ENCODE measurements at places on chromosomes 16 and 17.

- peak; percentile 52 for DNase-seq
Measured at GRCh38 chr16:70570967-70571570, 47.5 kb downstream of the SF3B3 start.

DNA sequence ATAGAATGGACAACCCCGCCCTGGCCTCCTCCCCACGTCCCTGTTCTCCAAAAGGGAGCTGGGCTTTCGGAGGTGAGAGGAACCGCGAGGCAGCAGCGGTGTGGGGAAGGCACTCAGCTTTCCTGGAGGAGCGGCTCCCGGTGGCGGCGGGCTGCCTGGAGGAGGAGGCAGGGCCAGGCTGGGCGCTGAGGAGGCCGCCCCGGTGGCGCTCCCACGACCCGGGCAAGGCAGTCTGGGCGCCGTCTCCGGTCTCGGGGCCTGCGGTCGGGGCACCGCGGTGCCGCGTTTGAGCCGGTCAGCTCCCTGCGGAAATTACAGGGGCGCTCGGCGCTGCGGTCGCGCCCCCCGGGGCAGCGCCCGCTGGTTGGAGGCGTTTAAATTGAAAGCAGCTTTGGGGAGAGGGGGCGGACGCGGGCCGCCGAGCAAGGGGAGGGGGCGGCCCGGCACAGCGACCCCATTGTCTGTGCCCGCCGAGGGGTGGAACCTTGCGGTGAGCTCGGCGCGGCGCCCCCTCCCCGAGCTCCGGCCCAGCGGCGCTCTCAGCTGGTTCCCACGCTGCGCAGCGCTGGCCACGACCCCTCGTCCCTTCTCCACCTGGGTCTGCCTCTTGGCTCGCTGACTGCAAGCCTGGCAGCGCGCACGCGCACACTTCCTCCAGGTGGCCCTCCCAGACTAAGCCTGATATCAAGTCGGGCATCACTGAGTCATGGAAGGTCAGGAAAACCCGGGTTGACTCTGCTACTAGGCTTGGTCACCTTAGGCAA is 58.7 kb upstream of the DLX4 start:
- no peak for DNase-seq

- DNase-seq = peak; percentile 29
Measured at GRCh38 chr17:1882836-1883235, 53.0 kb downstream of the RPA1 start.

DNA sequence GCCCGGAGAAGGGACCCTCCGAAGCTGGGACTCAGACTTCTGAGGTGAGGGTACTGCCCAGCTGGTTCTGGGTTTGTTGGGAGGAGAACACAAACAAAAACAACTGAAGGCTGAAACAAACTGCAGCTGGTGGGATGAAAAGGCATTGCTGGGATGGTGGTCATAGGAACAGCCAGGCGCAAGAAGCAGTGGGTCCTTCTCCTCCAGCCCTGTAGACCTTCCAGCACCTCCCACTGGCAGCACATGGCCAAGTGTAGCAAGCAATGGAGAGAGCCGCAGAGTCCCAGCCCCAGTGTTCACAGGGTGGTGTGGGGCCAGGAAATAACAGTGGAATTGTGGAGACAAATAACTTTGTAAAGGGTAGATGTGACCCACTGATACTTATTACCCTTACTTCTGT is 48.7 kb upstream of the FOXJ1 start:
- DNase-seq = no peak

DNA sequence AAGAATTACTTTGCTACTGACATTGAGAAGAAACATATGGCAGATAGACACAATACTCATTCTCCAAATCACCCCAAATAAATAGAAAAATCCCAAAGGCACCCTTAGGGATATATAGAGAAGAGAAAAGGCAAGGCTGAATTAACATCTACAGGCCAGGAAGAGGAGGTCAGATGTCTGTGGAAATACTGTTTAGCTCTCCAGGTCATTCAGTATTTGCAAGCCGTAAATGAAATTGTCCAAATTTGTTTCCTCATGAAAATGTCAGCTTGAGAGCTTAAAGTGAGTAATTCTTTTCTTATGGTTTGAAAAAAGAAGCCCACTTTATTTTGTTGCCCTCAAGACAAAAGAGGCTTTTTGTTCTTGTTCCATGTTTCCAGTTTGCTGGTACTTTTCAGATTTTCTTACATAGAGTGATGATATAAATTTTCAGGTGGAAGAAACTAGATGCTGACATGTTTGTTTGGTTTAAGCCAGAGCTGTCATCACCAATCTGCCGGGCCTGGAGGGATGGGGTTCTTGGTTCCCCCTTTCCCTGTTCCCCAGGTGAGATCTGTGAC is 189.0 kb downstream of the MAP2K4 start:
- DNase-seq = no peak

GRCh38 chr17:18917506-18918032 is 34.4 kb upstream of the SLC5A10 start:
- no peak for DNase-seq

DNA sequence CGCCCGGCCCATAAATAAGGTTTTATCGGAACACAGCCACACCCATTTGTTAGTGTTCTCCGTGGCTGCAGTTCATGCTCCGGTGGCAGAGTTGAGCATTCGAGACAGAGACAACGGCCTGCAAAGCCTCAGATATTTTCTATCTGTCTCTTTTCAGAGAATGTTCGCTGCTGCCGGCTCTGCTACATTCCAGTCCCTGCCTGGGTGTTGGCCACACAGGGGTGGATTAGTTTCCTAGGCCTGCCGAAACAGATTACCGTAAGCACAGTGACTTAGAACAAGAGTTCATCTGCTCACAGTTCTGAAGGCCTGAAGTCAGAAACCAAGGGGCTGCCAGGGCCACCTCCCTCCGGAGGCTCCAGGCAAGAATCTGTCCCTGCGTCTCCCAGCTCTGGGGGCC is 19.1 kb upstream of the GSG1L start:
- DNase-seq = no peak

GRCh38 chr17:3834811-3835210 is 11.2 kb downstream of the NCBP3 start:
- DNase-seq = no peak

DNA sequence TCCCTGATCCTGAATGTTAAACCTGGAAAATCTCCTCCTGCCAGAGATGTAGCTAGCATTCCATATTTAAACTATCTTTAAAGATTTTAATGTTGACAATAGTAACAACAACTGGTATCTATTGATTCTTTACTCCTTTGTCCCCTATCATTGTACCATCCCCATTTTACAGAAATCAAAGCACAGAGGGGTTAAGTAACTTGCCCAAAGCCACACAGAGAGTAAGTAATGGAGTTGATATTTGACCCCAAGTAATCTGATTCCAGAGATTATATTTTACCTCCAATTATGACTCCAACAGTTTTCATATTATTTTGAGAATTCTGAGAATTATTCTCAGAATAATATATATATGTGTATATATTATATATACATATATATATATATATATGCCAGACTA is 37.7 kb upstream of the RGS9 start:
- no peak for DNase-seq

GRCh38 chr16:27624154-27625049 is 74.5 kb downstream of the KATNIP start:
- DNase-seq = no peak

- DNase-seq = peak; percentile 60
Measured at GRCh38 chr16:31357324-31358109, 2.5 kb downstream of the ITGAX start.

DNA sequence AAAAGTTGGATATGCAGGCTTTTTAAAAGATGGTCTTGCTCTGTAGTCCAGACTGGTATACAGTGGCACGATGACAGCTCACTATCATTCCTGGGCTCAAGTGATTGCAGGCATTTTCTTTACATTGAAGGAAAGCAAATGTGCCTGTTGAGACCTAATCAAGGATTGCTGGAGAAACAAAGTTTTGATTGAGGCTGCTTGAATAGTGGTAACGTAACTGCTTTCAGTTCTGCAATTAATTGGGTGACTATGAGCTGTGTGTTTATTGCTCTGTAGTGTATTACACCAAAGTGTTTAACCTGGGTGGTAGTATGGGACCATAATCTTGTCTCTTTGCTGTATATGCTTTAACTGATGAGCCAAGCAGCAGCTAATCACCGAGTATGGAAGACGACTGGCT is 2.3 kb downstream of the UBB start:
- DNase-seq = no peak

GRCh38 chr17:14308636-14308964 is 7.7 kb downstream of the HS3ST3B1 start:
- DNase-seq = no peak

DNA sequence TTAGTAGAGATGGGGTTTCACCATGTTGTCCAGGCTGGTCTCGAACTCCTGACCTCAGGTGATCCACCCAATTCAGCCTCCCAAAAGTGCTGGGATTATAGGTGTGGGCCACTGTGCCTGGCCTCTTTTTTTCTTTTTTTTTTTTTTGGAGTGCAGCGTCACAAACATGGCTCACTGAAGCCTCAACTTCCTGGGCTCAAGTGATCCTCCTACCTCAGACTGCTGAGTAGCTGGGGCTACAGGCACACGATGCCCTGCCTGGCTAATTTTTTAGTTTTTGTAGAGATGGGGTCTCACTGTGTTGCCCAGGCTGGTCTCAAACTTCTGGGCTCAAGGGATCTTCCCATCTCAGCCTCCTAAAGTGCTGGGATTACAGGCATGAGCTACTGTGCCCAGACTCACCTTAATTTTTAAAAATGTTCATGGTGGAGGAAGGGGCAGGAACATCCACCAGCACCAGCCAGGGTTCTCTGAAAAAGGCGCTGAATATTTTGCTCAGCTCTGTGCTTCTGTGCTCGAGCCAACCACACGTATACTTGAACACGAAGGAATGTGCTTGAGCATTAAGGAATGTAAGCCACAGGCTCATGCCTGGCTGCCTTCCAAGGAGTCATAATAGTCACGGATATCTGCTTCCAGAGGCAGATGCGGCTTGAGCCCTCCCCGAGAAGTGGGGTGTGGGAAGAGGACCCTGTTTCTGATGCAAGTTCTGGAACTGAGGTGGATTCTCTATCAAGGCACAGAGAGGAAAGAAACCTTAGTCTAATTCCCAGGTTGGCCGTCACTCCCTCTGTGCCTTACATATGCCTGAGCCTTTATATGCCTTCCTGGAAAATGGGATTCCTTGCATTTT is 65.5 kb upstream of the CREBBP start:
- peak; percentile 98 for DNase-seq

GRCh38 chr16:30766206-30766932 is 4.2 kb downstream of the RNF40 start:
- DNase-seq = no peak

DNA sequence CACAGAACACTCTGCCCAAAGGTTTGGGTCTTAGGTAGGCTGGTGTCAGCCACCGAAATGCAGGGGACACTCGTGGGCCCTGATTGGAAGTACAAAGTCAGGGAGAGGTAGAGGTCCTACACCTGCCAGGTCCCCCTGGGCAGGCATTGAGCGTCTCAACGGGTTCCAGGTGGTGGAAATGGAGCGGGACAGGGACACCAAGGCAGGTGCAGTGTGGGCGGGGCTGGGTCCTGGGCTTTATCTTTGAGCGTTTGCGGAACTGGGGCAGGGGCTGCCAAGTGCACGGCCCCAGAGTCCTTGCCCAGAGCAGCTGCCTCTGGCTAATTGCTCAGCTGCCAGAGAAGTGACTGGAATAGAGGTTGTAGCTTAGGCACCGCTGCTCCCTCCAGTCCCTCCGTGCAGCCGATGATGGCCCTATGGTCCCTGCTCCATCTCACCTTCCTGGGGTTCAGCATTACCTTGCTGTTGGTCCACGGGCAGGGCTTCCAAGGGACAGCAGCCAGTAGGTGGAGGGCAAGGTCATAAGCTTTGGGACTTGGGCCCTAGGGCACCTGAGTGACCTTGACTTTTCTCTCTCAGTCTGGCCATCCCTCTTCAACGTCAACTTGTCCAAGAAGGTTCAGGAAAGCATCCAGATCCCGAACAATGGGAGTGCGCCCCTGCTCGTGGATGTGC is at the start of gene ZACN:
Gene ZACN, plus strand, starts transcription at position 323 of the 675 bp plus-strand sequence. Its CDS starts 83 bp downstream, at position 406.
- no peak for DNase-seq

GRCh38 chr17:68718465-68718864 is 117.3 kb upstream of the FAM20A start:
- DNase-seq = no peak

DNA sequence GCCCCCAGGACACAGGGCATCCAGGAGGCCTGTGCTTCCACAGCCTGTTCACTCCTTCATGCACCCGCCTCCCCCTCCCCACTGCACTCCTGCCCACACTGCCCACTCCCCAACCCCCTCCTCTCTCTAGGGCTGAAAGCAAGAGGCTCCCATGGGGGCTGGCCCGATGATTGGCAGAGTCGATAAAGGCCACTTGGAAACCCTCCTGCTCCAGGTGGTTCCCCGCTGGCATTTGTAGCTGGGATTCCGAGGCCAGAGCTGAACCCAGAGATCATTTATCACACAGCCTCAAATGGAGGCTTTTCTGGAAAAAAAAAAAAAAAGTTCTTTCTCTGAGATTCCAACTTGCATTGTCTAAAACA is 74.1 kb downstream of the SREBF1 start:
- DNase-seq = no peak

GRCh38 chr17:61467416-61468262 is 15.4 kb downstream of the TBX4 start:
- peak; percentile 33 for DNase-seq
